ENCODE measurements at places on chromosomes 7 and 10.

DNA sequence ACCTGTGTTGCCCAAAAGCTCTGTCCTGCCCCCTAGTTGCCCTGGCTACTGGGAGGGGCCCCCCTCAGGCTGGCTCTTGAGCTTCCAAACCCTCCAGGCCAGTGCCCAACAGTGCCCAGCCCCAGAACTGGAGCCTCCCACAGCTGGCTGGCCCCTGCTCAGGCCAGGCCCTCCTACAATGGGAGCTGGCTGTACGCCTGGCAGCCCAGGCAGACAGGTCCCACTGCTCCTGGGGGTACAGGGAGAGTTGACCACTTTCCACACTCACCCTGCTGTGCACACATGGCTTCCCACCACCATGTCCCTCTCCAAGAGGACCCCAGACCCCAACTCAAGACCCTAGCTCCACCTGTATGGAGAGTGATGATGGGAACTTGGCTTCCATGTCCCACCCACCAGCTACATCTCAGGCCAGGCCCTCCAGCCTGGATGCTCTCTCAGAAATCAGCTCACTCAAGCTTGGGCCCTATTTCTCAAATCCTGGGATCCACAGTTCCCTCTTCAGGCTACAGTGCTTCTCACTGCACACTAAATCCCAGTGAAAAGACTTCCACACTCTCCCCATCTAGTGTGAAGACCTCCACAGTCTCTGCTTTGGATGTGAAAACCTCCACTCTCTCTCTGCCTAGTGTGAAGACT, 92.6 kb downstream of the OAT start:
- DNase-seq = no peak

- DNase-seq = no peak
Observed at GRCh38 chr10:99685597-99685967, 26.3 kb downstream of the ENTPD7 start.

DNA sequence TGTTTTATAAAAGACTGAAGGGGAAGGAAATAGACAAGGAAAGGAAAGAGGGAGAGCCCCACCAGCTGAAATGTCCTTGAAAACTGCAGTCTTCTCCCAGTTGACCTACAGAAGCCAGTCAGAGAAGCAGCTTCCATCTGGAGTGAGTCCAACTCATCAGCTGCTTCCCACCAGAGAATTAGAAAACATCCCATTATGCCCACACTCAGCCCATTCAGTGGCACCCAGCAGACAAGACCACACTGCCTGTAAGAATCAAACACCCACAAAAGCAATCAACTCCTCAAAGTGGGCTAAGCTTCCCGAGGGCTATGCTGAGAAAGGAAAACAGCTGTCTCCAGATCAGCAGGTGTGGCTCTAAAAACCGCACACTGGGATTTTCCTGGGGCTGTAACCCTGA, 29.6 kb upstream of the TMEM213 start:
- no peak for DNase-seq

GRCh38 chr10:89926736-89927135, 225.3 kb downstream of the KIF20B start:
- no peak for DNase-seq

DNA sequence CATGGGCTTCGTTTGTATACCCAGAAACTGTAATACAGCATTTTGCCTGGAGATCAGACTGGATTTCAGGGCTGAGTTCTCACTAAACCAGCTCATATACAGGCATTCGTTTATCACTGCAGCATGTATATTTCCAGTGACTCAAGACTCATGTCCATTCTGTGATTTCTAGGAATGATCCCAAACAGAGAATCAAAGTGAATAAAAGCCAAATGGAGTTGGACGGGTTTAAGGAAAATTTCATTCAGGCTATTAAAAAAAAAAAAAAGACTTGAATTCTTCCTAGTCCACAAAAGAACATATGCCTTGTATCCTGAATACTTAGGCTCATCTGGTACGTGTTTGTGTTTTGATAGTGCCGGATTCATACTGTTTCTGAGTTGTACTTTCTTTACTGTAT, 46.8 kb downstream of the TET1 start:
- DNase-seq = no peak

DNA sequence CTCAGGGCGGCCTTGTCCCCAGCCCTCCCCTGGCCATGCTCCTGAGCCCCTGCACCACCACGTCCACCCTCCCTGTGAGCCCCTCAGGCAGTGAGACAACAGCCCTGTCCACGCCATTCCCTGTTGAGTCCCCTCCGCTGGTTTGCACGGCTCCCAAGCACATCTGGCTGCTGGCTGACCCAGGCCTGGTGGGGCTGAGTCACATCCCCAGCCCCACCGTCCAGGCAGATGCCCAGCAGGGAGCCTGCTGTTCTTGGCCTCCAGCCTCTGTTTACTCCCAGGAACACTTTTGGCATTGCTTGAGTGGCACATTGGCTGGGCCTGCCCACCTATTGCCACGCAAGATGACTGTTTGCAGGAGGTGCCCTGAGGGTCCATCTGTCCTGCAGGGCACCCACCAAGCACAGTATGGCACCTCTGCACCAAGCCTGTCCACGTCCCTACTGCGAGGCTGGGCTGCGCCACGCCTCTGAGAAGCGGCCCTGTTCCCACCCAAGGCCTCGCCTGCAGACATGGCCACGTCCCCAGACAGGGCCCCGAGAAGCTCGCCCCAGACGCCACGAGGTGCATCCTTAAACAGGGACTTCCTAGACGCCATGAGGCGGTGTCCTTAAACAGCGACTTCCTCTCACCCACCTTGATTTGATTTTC, 48.4 kb upstream of the INPP5A start:
- DNase-seq = no peak

- no peak for DNase-seq
Observed at GRCh38 chr10:112446055-112446854, 459 bp downstream of the ZDHHC6 start.

GRCh38 chr7:126529254-126529653, 723.5 kb downstream of the GRM8 start:
- DNase-seq = no peak

DNA sequence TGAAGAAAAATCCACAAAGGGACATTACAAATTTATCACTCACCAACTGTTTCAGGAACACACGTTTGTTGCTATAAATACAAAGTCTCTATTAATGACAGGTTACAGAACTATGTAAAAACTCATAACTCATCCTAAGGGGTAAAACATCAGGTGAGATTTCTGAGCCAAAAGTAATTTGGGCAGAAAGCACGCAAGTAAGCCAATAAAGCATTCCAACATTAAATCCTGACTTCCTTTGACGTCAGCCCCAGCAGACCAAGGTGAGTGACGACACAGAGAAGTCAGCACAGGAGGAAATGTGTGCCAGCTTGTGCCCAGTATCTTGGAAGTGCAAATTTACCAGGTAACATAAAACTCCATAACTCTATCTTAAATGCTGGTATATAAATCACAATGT, 45.7 kb downstream of the IMMP2L start:
- DNase-seq = no peak

DNA sequence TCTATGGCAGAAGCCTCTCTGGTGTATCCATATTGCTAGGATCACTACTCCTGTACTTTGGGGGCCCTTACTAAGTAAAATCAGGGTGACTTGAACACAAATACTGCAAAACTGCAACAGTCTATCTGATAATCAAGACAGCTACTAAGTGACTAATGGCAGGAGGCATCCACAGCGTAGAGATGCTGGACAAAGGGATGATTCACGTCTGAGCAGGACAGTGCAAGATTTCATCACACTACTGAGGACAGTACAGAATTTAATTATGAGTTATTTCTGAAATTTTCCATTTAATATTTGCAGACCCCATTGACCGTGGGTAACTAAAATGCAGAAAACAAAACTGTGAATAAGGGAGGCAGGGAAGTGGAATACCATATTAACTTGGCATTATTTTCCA, 10.4 kb downstream of the CUL2 start:
- no peak for DNase-seq

Measured in amygdala (tissue), 56 donors.